T-helper 1 cell (primary cell): ENCODE measurements at places on chromosomes 4 and X.

DNA sequence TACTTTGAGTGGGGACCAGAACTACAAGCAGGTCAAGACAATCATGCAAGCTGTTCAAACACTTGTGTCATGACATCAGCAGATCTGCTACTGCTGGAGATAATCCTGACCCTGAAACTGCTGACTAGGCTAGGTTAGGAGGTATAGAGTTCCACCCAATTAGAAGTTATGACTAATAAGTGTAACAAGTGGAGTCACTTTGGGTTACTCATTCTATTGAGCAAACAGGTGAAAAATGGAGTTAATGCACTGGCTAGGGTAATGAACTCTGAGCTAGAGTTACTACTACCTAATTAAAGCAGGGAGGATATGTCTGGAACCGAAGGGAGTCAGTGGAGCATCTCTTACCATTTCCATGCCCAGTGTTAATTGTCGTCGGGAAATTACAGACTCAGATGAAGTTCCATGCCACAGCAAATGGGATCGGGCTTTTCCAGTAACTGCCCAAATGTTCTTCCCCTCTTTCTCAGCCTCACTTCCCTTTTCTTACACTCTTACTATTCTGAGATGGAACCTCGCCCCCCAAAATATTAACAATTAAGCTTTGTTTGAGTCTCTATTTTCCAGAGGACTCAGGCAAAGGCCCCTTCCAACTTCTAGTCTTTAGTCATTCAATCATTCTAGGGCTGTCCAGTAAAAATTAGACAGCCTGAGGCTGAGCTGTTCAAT, 19.8 kb upstream of the MANBA start:
- DNase-seq, result no peak

DNA sequence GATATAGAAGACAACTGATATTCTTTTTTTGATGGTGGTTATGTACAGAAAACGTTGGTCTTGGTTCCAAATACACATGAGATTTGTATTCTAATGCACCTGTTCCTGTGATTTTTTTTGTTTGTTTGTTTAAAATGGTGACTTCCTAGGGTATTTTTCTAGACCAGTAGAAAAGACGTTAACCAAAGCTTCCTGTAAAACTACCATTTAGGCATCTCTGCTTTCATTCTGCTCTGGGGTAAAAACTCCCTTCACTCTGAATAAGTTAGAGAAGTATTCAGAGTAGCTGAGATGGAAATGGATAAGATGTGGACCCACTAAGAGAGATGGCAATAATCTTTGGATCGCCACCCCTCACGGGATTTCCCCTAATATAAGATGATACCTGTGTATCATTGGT, 343.2 kb upstream of the KLF3 start:
- DNase-seq, result no peak

GRCh38 chrX:138765051-138765450, 53.5 kb upstream of the FGF13 start:
- no peak for DNase-seq

DNA sequence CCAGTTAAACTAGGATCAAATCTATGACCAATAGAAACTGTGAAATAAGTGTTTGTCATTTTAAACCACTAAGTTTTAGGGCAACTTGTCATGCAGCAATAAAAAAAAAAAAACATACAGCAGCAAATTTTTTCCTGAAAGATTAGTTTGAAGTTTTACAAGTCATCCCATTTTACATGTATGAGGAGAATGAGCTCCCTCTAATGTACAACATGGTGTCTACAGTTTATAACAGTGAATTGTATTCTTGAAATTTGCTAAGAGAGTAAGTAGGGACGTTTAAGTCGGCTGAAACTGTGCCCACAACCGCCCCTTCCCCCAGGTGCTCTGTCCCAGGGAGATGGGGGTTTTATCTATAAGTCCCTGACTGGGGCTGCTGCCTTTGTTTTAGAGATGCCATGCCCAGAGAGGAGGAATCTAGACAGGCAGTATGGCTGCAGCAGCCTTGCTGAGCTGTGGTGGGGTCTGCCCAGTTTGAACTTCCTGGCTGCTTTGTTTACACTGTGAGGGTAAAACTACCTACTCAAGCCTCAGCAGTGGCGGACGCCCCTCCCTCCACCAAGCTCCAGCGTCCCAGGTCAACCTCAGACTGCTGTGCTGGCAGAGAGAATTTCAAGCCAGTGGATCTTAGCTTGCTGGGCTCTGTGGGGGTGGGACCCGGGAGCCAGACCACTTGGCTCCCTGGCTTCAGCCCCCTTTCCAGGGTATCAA, 499.3 kb upstream of the CT83 start:
- DNase-seq, result no peak

DNA sequence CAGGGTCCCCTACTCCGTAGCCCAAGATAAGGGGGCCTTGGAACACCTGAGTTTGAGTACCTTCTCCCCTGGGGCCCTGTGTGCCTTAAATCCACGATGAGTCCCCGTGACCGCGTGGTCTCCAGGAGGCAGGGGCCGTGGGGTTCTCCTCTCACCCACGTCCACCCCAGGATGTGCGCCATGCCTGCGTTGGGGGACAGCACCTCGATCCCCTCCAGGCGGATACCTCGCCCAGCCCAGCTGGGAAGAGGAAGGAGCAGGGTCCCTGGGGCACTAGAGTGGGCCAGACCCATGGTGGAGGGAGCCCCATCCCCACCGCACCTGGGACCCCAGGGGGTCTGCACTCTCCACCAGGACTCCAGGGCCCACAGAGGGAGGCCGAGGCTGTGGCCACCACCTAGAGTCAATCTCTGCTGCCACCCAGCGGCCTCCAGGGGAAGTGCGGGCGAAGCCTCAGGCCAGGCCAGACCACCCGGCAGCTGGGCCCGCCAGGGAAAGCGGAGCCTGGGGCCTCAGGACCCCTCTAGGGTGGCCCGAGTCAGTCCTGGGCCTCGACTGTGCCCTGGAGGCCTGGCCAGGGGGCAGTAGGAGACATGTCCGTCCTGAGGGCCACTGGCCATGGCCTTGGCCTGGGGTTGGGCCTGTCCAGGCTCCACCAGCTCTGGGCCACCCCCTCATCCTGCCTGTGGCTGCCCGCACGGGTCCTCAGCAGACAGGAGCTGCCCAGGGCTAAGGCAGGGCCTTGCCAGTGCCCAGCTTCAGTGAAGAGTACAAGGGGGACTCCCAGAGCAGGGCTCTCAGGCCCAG, 55.0 kb downstream of the FAM53A start:
- peak; percentile 54 for DNase-seq

- no peak for DNase-seq
Observed at GRCh38 chrX:107450823-107451509, 1.5 kb downstream of the FRMPD3 start.

- DNase-seq, result no peak
Observed at GRCh38 chr4:5930876-5931275, 38.0 kb upstream of the CRMP1 start.

DNA sequence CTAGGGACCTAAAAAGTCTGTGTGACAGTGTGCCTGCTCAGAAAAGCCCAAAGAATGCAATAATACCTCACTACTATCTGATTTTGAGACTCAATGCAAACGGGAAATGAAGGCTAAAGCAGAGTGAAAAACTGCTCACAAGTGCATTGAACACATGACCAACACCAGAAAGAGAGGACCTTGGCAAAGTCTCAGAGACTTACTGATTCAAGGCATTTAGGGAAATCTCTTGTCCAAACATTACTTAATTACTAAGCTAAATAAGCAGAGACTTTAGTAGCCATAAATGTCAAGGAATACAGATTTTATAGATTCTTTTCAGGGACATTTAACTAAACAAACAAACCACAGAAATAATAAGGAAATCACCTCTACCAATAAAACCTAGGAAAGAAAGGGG, 916.0 kb downstream of the FSTL5 start:
- no peak for DNase-seq

GRCh38 chr4:42361456-42361855, 35.8 kb upstream of the SHISA3 start:
- no peak for DNase-seq

GRCh38 chr4:71201057-71201456, 137.8 kb upstream of the SLC4A4 start:
- no peak for DNase-seq

DNA sequence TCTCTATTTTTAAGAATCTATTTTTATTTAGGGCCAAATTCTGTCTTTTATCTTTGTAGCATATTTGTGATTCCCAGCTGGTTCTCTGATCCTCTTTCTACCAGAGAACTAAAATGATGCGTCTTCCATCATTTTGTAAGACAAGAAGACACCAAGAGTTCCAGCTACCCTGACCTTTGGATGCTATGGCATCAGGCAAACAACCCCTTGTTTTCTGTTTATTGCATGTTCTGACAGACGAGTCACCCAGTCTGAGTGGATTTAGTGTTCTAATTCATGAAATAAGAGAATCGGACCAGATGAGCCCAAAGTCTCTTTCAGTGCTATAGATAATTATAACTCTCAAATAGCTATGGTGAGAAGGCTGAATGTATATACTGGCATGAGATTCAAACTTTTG, 69.7 kb downstream of the ZFYVE28 start:
- DNase-seq, result no peak

DNA sequence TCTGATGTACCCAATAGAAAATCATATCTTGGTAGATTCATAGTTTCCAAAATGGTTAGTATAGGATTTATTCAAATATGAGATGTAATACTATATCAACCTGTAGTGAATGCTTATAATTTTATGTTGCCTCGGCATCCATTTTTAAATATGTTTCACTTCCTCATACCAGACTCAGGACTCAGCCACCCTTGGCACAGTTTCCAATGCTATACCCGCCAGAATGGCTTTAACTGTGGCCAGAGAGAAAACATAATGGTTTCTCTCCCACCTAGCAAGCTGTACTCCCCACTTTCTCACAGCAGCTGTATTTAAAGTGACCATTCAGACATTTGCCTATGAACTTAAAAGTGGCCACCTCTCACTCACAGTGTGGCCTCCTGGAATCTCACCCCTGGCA, 466.6 kb upstream of the PABPC4L start:
- DNase-seq, result no peak

- no peak for DNase-seq
Observed at GRCh38 chr4:75980576-75980975, 10.2 kb downstream of the SDAD1 start.

DNA sequence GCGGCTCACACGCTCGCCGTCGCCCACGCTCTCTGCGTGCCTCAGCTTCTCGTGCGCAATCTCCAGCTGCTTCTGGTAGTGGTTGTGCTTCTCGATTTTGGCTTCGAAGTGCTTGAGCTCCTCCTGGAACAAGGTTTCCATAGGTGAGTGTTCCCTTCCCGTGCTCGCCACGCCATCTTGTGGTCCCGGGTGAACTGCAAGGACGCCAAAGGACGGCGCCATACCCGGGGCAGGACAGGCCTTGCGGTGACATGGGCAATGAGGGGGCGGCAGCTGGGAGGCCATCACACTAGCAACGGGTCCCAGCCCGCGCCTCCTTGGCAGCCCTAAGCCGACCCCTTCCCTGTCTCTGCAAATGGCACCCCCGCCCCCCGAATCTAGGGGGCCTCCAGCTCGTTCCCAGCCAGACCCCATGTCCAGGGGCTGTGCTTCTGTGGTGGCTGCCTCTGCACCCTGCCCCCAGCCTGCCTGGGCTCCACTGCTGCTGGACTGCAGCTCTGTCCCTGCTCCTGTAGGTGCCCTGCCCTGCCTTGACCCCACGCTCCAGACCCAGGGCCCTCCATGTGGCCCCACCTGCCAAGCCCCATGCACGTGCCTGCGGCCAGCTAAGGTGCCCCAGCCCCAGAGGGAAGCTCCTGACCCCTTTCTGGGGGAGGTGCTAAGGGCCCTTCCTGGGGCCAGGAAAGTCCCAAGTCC, 17.3 kb downstream of the LRPAP1 start:
- no peak for DNase-seq

DNA sequence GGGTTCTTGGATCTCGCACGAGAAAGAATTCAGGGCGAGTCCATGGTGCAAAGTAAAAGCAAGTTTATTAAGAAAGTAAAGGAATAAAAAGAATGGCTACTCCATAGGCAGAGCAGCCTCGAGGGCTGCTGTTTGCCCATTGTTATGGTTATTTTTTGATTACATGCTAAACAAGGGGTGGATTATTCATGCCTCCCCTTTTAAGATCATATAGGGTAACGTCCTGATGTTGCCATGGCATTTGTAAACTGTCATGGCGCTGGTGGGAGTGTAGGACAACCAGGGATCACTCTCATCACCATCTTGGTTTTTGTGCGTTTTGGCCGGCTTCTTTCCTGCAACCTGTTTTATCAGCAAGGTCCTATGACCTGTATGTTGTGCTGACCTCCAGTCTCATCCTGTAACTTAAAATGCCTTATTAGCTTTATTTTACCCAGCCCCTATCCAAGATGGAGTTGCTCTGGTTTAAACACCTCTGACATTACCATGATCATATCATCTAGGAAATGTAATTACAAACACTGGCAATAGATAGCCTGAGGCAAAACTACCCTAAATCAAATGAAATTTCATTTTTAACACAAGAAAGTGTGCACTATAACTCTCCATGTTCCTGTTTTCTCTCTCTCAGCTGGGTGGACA, 94.3 kb upstream of the ATXN3L start:
- no peak for DNase-seq

- DNase-seq, result no peak
Observed at GRCh38 chrX:150680974-150681373, 12.2 kb upstream of the MTMR1 start.

GRCh38 chr4:23135792-23136645, 443.3 kb downstream of the GBA3 start:
- peak; percentile 22 for DNase-seq

DNA sequence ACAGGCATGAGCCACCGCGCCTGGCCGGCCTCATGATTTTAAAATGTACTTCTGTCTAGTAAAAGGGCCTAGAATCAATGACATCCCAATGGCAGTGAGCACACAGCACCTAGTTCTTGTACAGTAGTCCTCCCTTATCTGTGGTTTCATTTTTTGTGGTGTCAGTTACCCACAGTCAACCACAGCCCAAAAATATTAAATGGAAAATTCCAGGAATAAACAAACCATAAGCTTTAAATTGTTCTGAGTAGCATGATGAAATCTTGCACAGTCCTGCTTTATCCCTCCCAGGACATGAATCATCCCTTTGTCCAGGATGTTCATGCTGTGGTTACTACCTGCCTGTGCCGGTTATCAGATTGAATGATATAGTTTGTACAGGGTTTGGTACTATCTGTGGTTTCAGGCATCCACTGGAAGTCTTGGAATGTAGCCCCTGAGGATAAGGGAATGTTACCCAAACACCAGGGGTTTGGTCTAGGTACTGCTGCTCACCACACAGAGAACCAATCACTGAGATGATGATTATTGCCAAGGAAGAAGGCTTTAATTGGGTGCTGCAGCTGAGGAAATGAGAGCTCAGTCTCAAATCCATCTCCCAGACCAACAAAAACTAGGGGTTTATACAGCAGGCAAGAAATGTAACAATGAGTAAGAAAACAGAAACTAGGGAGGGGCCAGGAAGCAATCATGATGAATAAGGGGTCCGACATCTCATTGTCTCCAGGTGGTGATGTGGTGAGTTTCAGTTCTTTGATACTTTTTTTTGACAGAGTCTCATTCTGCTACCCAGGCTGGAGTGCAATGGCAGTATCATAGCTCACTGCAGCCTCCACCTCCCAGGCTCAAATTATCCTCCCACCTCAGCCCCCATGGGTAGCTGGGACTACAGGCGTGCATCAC, 16.2 kb upstream of the FHL1 start:
- no peak for DNase-seq

GRCh38 chr4:87916626-87917025, 58.9 kb upstream of the SPP1 start:
- DNase-seq, result no peak

GRCh38 chr4:156594624-156595023, 377.0 kb downstream of the PDGFC start:
- DNase-seq, result no peak
